ENCODE measurements at places on chromosomes 2 and 18.

- H3K27ac ChIP-seq: no peak overlapping the region
- no peaks in the 10 kb centered on the region for H3K27me3 ChIP-seq
- H3K36me3 ChIP-seq: no peaks in the 10 kb centered on the region
Observed at GRCh38 chr2:4844881-4845280, 847.3 kb upstream of the SOX11 start.

DNA sequence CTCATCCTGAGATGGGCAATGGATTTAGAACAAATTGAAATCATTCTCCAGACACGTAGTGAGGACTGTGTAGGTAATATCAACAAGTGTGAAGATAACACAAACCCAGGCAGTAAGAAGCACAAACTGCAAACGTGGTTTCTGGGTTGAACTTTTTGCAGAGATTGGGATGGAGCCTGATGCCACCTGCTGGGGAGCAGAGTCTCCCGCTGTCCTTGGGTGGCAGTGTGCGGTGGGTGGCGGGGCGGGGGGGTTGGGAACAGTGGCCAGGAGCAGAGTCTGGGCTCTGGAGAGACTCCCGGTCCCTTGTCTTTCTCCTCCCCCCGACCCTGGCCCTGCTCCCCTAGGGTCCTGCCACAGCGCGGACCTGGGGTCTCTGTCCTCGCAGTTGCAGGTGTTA lies 19.5 kb downstream of the TRAF3IP1 start:
- no peaks in the 10 kb centered on the region for H3K27me3 ChIP-seq
- H3K4me3 ChIP-seq: no peak overlapping the region
- peaks cover 5% of the 10 kb centered on the region for H3K36me3 ChIP-seq
- DNase-seq: no peak
- H3K4me1 ChIP-seq: no peaks in the 10 kb centered on the region

DNA sequence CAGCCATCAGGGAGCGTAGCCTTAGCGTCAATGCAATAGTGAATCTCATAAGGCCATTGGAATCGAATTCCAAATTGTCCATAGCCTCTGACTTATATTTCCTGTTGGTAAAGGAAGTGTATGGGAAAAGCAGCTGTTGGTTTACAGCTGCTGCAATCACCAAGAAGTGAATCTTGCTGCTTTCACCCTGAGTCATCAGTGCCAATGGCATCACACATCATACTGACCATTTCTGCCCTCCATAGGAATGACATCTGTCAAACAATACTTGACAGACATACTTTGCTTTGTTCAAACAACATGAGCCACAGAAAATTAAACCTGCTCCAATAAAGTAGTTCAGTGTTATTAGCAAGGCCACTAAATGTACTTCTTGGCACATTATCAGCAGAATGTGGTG lies 111.2 kb upstream of the KLHL29 start:
- no peak for DNase-seq
- H3K4me1 ChIP-seq: no peaks in the 10 kb centered on the region
- no peak overlapping the region for H3K4me3 ChIP-seq
- no peak overlapping the region for H3K27ac ChIP-seq

DNA sequence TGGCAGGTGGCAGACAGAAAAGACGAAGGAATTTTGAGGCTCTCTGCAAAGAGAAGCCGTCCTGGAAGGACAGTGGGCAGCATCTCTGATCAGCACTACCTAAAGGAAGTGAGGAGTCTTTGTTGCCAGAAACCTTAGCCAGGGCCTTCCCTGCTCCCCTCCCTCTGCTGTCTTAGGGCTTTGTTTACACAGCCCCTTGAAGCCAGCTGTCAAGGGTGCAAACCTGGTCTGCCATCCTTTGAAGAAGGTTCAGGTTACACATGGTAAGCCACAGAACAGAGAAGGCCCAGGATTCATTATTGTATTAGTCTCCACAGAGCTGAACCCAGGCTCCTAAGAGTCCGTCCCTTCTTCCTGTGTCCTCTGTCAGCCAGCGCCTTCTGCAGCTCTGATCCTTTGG lies 356.7 kb downstream of the TGIF1 start:
- no peaks in the 10 kb centered on the region for H3K36me3 ChIP-seq
- H3K4me3 ChIP-seq: no peak overlapping the region
- DNase-seq: no peak
- H3K27me3 ChIP-seq: no peaks in the 10 kb centered on the region
- peaks cover 3% of the 10 kb centered on the region for H3K4me1 ChIP-seq

DNA sequence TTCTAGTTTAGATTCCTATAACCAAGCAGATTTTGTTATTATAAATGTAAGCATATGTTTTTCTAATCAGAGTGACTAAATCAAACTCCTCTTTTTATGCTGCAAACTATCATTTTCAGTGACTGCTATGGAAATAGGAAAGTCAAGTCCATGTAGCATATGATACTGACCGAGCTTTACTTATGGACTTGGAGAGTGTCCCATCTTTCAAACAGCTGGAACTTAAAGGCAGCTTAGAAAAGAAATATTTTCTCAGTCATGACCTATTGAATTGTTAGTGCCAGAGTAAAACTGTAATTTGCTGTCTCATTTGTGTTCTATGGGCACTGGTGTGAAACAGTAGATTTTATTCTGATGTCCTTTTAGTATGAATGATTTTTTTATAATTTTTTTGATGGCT lies 76.7 kb downstream of the PHLPP1 start:
- peaks cover 1% of the 10 kb centered on the region for H3K4me1 ChIP-seq
- no peaks in the 10 kb centered on the region for H3K36me3 ChIP-seq
- no peaks in the 10 kb centered on the region for H3K27me3 ChIP-seq
- DNase-seq: no peak
- H3K27ac ChIP-seq: no peak overlapping the region
- no peak overlapping the region for H3K4me3 ChIP-seq

DNA sequence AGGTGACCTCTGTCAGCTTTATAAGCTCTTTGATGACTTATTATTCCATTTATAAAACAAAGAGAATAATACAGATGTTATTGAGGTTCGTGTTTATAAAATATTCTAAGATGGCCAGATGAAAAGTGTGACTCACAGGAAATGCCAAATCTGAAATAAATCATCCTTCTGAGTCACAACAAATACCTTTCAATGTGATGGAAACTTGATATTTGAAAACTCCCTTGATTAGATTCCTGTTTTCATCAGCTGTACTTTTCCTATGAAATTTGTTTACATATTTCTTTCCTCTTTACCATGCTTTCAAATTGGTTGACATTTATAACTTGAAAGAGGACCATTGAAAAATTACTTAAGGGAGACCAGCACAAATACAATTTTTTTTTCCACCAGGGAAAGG lies 30.6 kb upstream of the PPP1R1C start:
- H3K27me3 ChIP-seq: no peaks in the 10 kb centered on the region
- DNase-seq: no peak
- H3K27ac ChIP-seq: no peak overlapping the region
- H3K36me3 ChIP-seq: no peaks in the 10 kb centered on the region
- no peak overlapping the region for H3K4me3 ChIP-seq

DNA sequence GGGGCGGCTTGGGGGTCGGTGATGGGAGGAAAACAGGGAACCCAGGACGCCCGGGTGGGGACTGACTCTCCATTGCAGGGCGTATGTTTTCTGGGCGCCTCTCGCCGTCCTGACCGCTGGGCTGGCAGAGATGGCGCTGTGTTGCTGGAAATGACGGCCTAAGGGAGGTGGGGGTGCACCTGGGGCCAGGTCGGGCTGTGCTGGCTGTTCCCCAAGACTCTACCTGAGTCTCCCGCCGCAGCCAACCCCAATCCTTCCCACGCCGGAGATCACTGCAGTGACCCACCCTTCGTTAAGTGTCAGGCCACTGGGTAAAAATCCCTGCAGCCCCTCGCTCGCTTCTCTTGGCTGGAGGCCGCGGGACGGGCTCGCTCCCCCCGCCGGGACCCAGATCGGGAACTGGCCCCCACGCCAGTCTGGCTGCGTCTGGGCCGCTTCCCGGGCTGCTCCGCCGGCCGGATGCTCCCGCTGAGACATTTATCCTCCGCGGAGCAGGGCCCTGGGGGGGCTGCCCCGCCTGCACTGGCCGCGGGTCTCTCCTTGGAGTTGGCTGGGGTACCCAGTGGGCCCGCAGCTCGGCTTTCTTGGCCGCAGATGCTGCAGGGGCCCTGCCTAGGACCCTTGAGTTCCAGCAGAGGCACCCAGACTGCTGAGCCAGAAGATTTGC lies 7.8 kb upstream of the ARMC9 start:
- no peak overlapping the region for H3K27ac ChIP-seq
- no peaks in the 10 kb centered on the region for H3K27me3 ChIP-seq
- no peak for DNase-seq
- no peaks in the 10 kb centered on the region for H3K4me1 ChIP-seq
- peak overlapping the region; percentile 26 for H3K4me3 ChIP-seq

DNA sequence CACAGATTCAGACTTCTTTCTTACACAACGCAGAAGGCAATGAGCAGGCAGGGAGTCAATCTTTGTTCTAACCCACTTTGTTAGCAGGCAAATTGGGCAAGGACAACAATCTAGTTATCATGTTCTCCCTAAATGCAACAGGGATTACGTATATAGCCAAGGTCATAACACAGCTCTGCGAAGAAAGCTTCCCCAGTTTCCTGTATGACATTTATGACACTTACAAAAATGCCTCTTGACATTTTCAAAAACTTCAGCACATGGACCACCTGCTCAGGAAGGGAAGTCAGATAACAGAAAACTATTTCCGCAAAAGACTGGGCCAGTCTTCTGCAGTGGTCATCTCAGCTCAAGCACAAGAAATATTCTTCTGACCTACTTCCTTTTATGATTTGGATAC lies 106.1 kb downstream of the IRS1 start:
- H3K36me3 ChIP-seq: no peaks in the 10 kb centered on the region
- no peak overlapping the region for H3K27ac ChIP-seq
- H3K27me3 ChIP-seq: no peaks in the 10 kb centered on the region
- no peak overlapping the region for H3K4me3 ChIP-seq
- DNase-seq: no peak

GRCh38 chr2:33458248-33458819 lies 18.1 kb upstream of the RASGRP3 start:
- DNase-seq: no peak
- no peaks in the 10 kb centered on the region for H3K27me3 ChIP-seq
- H3K4me3 ChIP-seq: no peak overlapping the region
- H3K36me3 ChIP-seq: no peaks in the 10 kb centered on the region
- H3K27ac ChIP-seq: no peak overlapping the region
- no peaks in the 10 kb centered on the region for H3K4me1 ChIP-seq

DNA sequence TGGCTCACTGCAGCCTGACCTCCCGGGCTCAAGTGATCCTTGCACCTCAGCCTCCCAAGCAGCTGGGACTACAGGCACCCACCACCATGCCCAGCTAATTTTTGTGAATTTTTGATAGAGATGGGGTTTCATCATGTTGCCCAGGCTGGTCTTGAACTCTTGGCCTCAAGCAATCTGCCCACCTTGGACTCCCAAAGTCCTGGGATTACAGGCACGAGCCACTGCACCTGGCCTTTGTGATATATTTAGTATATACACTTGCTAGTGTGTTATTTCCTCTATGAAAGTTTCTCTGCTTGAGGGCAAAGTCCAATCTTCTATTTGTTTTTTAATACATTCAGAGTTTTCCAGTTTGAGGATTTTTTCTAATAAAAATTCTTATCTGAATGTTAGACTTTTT lies 119.3 kb downstream of the GALNT3 start:
- no peaks in the 10 kb centered on the region for H3K36me3 ChIP-seq
- peaks cover 2% of the 10 kb centered on the region for H3K4me1 ChIP-seq
- no peak for DNase-seq
- H3K27ac ChIP-seq: no peak overlapping the region
- H3K4me3 ChIP-seq: no peak overlapping the region

GRCh38 chr2:109415581-109416013 lies 198.2 kb downstream of the SEPTIN10 start:
- H3K27me3 ChIP-seq: no peaks in the 10 kb centered on the region
- no peak overlapping the region for H3K27ac ChIP-seq
- H3K4me1 ChIP-seq: no peaks in the 10 kb centered on the region
- H3K4me3 ChIP-seq: no peak overlapping the region
- no peak for DNase-seq

DNA sequence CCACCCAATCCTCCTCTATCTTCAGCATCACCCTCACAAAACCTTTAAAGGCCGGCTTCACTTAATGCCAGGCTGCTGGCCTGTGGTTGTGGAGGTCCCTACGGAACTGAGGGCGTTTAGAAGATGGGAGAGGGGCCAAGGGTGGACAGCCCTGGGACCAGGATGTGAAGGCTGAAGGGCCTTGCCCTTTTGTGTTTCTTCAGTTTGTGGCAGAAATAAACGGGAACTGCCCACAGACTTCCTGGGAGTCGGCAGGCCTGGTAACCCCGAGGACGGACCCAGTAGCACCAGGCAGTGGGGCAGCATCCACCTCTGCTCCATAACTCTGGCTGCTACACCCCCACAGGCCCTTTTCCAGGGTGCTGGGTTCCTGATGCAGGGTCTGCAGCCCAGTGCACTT lies 51.3 kb downstream of the LYPD1 start:
- no peaks in the 10 kb centered on the region for H3K27me3 ChIP-seq
- H3K36me3 ChIP-seq: no peaks in the 10 kb centered on the region
- H3K4me1 ChIP-seq: peaks cover 2% of the 10 kb centered on the region
- H3K4me3 ChIP-seq: no peak overlapping the region
- H3K27ac ChIP-seq: no peak overlapping the region

GRCh38 chr2:8642366-8643068 lies 39.3 kb upstream of the ID2 start:
- peaks cover 3% of the 10 kb centered on the region for H3K4me1 ChIP-seq
- no peaks in the 10 kb centered on the region for H3K27me3 ChIP-seq
- H3K27ac ChIP-seq: no peak overlapping the region
- no peak for DNase-seq

GRCh38 chr18:76558881-76559667 lies 64.0 kb upstream of the ZNF516 start:
- H3K27me3 ChIP-seq: no peaks in the 10 kb centered on the region
- H3K4me1 ChIP-seq: no peaks in the 10 kb centered on the region
- no peak overlapping the region for H3K4me3 ChIP-seq
- no peaks in the 10 kb centered on the region for H3K36me3 ChIP-seq
- DNase-seq: no peak
- no peak overlapping the region for H3K27ac ChIP-seq

DNA sequence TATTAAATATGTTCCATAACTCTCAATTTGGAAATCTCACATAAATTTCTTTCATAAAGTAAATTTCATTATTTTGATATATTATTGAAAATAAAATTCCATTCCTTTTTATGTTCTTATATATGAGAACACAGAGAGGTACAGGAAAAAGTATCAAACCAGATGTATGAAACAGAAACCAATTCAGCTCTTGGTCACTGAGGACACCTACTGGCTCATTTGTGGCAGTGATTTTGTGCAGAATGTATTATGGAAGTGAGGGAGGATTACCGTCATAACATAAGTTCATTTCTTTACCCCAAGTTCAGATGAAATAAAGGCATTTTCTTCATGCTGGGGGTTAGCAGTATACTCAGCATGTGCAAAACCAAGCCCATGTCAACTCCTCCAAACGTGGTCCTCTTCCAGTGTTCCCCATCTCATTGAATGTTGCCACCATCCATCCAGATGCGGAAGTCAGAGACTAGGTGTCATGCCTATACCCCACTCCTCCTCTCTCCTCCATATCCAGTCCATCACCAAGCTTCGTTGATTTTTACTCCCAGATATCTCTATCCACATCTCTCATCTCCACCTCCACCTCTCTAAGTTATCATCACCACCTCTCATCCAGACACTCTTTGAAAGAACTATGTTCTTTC lies 41.7 kb upstream of the MALL start:
- no peak overlapping the region for H3K27ac ChIP-seq
- no peak overlapping the region for H3K4me3 ChIP-seq
- no peaks in the 10 kb centered on the region for H3K4me1 ChIP-seq
- H3K36me3 ChIP-seq: no peaks in the 10 kb centered on the region

GRCh38 chr2:241313543-241314095 lies 1.9 kb downstream of the HDLBP start:
- no peak overlapping the region for H3K4me3 ChIP-seq
- H3K36me3 ChIP-seq: no peaks in the 10 kb centered on the region
- no peaks in the 10 kb centered on the region for H3K4me1 ChIP-seq
- no peak overlapping the region for H3K27ac ChIP-seq

All from iPS DF 6.9 (cell line).